Choroid plexus epithelial cell (primary cell): ENCODE measurements at places on chromosomes 4 and X.

- no peak for DNase-seq
These were observed 153.8 kb upstream of the ANKRD50 start for GRCh38 chr4:124866301-124866700.

- peak; percentile 2 for DNase-seq
These were observed 28.3 kb downstream of the CNGA2 start for GRCh38 chrX:151762802-151763201.

DNA sequence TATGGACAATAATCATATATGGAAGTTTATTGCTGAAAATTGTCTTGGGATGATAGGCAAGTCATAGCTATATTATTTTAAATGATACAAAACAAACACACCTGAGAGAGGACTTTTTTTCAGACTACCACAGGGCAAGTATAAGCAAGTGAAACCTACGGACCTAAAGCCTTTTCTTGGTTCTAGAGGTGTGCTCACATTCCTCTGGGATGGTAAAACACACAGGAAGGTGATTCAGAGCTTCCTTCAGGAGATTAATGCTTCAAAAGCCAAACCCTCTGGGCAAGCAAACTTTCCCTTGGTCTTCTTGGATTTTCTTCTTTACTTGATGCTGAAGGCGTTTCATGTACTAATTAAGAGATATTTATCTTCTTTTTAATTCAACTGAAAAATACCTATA, 60.1 kb upstream of the ACSL4 start:
- DNase-seq: no peak

DNA sequence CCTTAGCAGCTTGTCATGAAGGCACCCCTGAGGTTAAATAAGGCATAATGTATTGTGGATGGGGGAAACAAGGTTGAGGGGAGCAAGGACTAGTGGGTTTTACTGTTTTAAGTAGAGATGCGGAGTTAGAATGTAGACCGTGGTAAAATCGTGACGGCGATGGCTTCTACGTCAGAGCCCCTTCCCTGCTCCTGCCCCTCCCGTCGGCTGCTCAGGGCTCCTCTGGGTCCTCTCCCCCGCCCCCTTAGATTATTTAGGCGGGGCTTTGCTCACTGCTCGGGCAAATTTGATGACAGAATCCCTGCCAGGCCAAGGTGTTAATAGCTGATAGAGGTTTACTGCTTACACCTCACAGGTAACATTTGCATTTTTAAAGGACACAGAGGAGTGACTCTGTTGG, 2.3 kb downstream of the FRMPD3 start:
- no peak for DNase-seq

DNA sequence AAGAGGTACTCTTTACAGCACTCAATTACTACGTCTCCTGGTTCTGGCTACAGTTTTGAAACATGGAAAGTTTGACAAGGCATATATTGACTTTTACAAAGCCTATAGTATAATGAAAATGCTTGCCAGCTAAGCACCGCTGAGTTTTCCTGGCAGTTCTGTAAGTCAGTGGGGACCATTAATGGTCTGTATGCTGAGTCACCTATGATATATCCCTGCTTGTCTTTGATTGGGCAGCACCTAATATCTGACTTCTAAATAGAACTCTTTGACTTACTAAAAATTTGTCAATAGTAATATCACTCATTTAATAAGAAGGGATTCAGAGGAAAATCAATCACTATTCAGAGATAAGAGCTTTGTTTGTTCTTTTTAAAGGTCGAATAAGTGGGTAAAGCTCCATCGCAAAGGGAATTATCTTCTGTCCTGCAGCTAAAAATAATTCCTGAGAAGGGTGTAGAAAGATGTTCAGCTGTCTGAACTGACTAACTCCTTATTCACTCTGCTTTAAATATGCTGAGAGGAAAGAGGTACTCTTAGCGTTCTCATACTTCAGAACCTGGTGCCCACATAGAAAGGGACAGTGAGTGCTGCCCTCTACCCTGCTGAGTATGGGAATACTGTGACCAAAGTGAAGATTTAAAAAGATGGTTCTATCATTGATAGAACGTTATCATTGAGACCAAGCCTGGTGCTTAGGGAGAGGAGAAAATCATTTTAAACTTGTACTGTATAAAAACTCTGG, 959 bp downstream of the SMPX start:
- DNase-seq: no peak

DNA sequence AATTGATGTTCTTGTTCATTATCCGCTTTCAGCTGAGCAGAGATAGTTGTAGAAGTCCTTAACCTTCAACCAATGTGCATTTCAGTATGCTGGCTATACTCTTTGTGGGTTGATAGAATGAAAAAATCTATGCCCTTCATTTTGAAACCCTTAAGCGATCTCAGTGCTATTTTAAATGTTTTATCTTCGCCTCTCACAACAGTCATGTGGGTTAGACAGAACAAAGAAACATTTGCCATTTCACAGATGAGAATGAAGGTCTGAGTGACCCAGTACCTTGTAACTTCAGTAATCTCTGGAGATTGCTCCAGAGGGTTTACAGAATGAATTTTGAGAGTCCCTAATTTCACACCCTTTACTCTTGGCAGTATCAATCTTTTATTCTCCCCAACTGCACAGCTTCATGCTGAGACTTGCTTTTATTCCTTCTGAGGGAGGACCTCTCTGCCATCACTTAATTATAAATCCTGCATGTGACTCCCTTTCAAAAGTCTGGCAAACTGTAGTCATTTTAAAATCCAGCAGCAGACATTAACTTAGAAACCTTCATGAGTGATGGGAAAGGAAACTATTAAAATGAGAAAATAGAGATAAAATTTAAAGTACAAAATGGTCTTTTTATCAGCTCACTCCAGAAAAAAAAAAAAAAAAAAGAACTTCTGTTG, 921.5 kb downstream of the RAB28 start:
- no peak for DNase-seq

DNA sequence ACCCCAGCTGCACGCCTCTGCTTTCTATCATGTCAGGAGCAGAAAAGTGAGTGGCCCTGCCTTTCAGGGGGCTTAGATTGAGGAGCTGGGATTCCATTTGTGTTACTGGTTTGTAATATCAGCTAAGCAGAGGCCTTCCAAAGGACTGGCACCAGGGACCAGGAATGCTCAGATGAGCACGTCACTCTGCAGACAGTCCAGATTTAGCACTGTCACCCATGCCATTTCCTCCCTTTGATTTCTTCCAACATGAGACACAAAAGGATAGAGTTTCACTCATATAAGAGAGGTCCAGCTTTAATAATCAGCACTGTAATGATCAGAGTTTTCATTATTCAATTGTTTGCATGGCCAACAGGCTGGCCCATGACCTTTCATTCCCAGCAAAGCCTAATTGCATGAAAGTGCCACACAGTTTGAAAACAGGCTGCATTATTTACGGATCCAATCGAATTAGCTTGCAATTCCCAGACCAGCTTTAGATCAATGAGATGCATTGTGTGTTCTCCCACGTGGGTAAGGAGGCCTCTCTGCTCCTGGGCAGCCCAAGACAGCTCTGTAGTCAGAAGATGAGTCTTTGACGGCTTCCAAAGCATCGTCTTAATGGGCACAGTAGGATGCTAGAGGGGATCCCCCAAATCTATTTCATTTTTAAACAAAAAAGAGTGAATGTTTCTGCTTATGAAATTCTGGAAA, 9.8 kb upstream of the SLC2A9 start:
- no peak for DNase-seq

- DNase-seq: peak; percentile 18
These were observed 40.4 kb downstream of the GAK start for GRCh38 chr4:891747-892146.

DNA sequence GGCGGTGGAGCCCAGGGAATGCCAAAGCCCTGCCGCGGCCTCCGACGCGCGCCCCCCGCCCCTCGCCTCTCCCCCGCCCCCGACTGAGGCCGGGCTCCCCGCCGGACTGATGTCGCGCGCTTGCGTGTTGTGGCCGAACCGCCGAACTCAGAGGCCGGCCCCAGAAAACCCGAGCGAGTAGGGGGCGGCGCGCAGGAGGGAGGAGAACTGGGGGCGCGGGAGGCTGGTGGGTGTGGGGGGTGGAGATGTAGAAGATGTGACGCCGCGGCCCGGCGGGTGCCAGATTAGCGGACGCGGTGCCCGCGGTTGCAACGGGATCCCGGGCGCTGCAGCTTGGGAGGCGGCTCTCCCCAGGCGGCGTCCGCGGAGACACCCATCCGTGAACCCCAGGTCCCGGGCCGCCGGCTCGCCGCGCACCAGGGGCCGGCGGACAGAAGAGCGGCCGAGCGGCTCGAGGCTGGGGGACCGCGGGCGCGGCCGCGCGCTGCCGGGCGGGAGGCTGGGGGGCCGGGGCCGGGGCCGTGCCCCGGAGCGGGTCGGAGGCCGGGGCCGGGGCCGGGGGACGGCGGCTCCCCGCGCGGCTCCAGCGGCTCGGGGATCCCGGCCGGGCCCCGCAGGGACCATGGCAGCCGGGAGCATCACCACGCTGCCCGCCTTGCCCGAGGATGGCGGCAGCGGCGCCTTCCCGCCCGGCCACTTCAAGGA, at the start of gene FGF2:
TSS of gene FGF2 (plus strand) at position 279 of the 705 bp plus-strand sequence. CDS start at position 623, 344 bp downstream.
- peak; percentile 56 for DNase-seq

DNA sequence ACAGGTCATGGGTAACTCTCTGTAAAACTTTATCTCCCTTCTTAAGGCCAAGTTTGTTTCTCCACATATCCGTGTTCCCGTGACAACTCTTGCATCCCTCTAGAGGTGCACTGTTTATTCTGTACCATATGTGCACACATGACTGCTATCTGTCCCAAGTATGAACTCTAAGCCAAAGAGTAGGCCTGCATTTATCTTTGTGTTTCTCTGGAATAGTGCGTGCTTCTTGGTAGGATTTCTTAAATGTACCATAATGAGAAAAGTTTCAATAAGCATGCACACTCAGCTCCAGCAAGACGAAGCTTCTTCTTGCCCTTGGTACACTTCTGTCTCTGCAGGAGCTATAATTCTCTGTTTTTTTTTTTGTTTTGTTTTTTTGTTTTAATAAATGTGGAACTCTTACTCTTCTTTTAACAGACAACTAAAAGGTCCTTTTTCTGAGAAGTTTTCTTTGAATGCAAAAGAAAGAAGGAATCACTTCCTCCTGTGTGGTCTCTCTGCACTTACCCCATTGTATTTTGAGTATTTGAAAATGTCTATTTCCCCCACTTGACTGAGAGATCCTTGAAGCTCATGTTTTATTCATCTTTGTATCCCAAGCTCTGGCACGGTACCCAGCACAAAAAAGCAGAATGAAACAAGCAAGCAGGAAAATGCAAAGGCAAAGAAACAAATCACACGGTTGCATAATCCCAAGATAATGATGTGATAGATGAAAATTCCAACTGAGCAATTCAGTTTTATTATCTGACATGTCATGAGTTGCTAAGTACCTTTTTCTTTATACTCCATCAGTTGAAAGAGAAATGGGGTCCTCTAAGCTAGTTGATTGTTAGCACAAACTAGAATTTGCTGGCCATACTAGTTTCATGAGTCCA, 521.9 kb upstream of the BOD1L1 start:
- DNase-seq: peak; percentile 13

DNA sequence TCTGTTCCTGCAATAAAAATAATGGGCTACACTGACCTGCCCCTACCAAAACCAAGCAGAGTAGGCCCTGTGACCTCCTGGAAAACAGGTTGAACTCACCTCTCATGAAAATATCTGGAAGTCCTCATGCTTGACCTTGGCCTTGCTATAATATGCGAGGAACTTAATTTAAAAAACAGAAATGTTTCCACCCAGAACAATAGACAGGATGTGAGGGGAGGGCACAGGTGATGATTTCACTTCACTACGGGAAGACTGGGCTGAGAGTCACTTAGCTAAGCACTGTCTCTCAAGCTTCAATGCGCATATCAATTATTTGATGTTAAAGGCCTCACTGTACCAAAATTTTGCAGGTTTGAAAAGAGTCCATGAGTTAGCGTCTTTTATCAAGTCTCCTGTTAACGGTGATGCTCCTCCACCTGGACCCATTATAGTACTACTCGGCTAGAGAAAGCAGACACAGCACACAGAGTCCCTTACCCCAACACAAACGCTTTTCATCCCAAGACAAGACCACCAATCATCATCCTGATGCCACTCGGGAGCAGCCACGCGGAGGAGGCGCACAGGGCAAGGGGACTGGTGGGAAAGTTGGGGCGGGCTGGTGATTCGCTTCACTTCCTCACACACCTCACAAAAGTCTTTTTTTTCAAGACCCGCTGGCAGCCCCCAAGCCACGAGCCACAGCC, 25.9 kb downstream of the ZNF721 start:
- DNase-seq: peak; percentile 35

DNA sequence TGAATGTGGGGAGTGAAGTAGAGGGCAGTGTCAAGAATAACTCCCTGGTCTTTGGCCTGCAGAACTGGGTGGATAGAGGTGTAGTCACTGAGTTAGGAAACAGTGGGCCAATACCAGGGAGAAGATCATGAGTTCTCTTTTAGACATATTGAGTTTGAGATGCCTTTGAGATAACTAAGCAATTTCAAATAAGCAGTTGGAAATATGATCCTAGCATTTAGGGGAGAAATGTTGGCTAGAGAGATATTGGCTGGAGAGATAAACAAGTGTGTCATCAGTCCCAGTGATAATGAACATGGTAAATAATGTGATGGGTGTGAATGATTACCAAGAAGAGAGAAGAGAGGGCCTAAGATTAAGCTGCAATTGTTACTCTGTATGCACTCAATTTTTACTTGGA, 95.3 kb upstream of the HPRT1 start:
- peak; percentile 9 for DNase-seq

DNA sequence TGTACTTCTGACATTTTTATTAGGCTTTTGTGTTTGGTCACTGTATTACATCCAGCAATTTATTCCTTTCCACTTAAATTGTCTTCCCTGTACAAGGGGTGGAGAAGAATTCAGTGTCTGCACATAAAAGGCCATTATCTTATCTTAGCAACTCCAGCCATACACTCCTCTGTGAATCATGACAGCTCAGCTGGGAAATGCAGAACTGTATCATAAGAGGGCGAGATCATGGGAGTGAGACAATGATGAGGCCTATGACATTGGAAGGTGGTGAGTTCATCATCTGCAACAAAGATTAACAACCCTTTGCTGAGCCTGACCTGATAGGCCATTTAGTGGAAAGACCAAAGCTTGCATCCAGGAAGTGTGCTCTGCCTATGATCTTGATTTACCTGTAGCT, 33.3 kb downstream of the SLIT2 start:
- no peak for DNase-seq

- DNase-seq: no peak
These were observed 23.4 kb upstream of the STPG2 start for GRCh38 chr4:98166731-98167041.

GRCh38 chrX:21658746-21659145, 616 bp upstream of the KLHL34 start:
- no peak for DNase-seq

DNA sequence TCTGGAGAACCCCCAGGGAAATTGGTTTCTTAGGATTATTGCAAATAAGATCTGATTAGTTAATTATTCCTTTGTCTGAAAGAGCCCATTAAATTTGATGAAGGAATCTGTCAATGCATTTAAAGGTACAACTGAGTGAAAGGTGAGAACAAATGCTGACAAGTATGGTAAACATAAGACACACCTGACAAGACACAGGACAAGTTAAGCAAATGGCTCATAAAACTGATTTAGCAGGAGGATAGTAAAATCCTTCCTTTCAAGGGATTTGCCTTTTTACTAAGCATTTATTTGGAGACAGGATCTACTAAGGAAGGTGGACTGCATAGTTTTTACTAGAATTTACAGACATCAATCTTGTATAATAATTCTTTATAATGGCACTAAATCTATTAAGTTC, 553.9 kb downstream of the SPRY1 start:
- DNase-seq: no peak

- DNase-seq: no peak
These were observed 27.8 kb downstream of the PPP2R2C start for GRCh38 chr4:6444582-6444981.
